ENCODE measurements at places on chromosomes 7 and 10.

- no peak for DNase-seq
These were observed 100.2 kb downstream of the ACTR3B start for GRCh38 chr7:152859781-152860191.

DNA sequence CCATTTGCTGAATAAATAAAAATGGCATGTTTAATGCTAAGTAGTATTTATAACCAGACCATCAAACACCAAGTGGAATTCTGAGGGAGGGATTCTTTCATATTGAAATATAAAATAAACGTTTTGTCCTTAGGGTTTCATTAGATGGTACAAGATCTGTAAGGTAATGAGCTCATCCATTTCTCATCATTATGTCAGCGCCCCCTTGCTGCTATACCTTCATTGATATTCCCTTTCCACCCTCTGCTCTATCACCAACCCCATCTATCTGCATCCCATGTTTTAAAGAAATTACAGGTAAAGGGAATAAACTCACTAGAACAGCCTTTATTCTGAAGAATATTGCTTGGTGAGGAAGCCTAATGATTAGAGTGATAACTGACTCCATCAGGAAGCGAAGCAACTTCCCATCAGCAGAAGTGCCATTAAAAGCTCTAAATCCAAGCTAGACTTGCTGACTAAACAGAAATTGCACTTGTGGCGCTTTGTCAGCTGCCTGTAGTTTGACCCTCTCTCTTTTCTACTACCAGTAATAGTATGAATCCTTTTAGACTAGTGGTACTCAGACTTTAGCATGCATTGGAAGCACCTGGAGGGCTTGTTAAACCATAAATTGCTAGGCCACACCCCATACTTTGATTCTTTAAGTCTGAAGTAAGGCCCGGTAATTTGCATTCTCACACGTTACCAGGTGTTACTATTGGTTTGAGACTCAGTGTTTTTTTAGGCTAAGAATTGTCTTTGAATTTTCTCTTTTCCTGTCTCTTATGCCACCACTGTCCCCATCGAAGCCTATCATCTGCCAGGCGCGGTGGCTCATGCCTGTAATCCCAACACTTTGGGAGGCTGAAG lies 27.5 kb downstream of the ADD3 start:
- no peak for DNase-seq

- DNase-seq = no peak
These were observed 7.4 kb upstream of the LRRC18 start for GRCh38 chr10:48946891-48947500.

DNA sequence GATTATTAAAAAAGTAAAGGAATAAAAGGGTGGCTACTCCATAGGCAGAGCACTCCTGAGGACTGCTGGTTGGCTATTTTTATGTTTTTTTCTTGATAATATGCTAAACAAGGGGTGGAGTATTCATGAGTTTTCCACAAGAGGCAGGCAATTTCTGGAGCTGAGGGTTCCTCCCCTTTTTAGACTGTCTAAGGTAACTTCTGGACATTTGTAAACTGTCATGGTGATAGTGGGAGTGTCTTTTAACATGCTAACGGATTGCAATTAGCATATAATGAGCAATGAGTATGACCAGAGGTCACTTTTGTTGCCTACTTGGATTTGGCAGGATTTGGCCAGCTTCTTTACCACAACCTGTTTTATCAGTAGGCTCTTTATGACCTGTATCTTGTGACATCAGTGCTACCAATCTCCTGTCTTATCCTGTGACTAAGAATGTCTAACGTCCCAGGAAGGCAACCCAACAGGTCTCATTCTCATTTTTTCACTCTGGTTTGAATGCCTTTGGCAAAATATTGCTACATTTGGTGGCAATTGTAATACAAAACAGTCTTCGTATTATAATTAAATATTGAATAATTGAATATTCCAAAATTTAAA lies 587.8 kb upstream of the POM121L12 start:
- no peak for DNase-seq

GRCh38 chr7:71411475-71411874 lies 279.5 kb downstream of the GALNT17 start:
- DNase-seq = no peak

Measured in inflammatory macrophage treated with lipopolysaccharide for 4 hours (primary cell).